ENCODE measurements at places on chromosomes 16 and 17.

DNA sequence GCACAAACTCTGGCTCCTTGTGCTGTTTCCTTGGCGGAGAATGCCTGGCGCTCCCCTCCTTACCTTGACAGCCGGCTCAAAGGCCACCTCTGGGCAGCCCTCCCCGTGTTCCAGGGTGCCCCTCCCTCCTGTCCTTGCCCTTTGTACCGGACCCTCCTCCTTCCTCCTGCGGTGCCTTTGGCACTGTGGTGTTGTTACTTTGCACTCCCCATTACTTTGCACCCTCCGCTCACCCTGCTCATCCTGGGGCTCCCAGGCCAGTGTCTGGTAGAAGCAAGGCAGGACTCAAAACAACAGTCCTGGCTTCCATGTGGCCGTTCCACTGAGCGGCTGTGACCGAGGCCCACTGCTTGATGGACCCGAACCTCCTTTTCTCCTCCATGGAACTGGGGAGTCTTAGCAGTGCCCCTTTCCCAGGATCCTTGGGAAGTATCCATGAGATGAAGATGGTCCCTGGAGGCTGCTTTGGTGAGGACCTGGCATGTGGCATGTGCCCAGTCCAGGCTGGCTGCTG lies 147.8 kb downstream of the CMIP start:
- DNase-seq = no peak

GRCh38 chr16:4976079-4976478 lies 17.9 kb downstream of the SEC14L5 start:
- no peak for DNase-seq

GRCh38 chr17:31594416-31594815 lies 202.9 kb downstream of the RAB11FIP4 start:
- no peak for DNase-seq

GRCh38 chr16:10103118-10103517 lies 79.1 kb downstream of the GRIN2A start:
- no peak for DNase-seq

DNA sequence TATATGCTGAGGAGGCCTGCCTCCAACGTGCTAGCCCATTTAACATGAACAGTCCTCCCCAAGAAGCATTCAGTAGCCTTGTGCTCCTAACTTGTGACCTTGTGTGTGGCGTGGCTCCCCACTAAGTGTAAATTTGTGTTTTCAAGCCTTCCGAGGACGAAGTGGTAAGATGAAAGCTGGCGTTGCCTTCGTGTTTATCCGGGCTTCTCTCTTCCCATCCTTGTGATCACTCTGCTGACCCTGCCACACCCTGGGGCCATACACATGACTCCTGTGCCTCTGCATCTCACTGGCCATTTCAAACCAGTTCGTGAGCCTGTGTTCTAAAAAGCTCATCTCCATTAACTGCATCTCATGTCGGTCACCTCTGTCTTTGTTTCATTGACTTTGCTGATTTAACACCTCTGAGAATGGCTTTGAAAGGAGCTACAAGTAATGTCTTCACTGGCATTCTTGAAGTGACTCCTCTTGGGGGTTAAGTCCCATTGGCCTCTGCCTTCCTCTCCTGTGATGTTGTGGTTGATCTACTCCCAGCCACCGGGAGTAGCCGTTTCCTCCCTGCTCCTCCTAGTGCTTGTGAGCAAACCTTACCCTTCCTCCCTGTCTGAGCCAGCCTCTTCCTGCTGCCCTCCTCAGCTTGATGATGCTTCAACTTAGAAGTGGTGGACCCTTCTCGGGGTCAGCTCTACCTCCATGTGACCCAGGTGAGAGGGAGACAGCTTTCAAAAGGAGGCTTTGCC lies 27.4 kb upstream of the NAGLU start:
- no peak for DNase-seq

DNA sequence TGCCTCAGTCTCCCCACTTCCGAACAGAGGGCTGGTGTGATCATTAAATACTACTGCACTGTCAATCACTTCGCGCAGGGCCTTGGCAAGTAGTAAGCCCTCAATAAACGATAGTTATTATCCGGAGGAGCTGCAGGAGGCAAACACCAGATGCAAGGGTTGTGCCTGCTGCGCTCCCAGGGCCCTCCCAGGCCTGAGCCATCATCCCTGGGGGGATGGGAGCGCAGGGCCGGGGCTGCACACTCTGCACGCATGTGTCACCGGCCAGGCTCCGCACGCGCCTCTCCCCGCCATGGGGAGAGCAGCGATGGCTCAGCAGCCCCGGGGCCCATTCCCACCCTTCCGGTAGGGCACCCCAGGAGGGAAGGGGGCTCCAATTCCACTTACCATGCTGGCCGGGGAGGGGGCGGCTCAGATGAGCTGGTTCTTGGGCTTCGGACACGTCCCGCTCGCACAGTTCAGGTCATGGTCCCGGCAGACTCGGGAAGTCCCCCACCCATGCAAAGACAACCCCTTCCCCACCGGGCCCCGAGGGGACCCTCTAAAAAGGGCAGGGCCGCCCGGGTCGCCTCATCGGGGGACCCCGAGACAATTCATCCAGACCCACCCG lies 681 bp downstream of the XPO6 start:
- no peak for DNase-seq

- DNase-seq = no peak
Measured at GRCh38 chr16:68665501-68665900, 20.4 kb downstream of the CDH3 start.

GRCh38 chr16:60107871-60108270 lies 1373.8 kb upstream of the GOT2 start:
- DNase-seq = no peak
